Gastrocnemius medialis (tissue), 4 donors: ENCODE measurements at places on chromosomes 3 and 15.

GRCh38 chr3:177320765-177321247 lies 123.5 kb upstream of the TBL1XR1 start:
- DNase-seq, result no peak

GRCh38 chr3:10764259-10765051 lies 51.6 kb upstream of the SLC6A11 start:
- DNase-seq, result no peak

DNA sequence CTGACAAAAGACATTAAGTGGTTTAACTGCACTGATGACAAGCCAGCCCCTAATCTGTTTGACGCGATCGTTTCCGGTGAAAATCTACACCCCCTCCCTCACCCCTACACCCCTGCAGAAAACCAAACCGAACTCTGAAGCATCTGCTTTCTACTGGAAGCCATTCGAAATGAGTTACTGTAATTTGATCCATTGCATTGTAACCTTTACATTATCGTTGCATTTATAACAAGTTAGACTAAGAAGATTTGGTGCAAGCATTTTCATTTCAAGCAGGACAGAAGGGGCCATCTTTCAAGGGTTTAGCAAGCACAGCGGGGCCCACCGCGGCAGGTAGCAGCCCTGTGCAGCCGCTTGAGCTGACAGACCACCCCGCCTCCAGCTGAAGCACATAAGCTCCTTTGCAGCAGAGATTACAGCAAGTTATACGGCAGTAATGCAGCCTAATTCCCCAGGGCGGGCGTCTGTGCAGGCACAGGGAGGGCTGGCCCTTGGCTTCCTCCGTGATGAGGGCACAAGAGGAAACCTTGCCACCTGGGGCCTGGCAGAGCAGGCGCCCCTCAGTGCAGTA lies 79.3 kb downstream of the CHSY1 start:
- DNase-seq, result no peak

GRCh38 chr15:80456517-80457492 lies 52.6 kb downstream of the ARNT2 start:
- DNase-seq, result no peak

- DNase-seq, result no peak
These were observed 17.2 kb upstream of the PRICKLE2 start for GRCh38 chr3:64242435-64242834.

DNA sequence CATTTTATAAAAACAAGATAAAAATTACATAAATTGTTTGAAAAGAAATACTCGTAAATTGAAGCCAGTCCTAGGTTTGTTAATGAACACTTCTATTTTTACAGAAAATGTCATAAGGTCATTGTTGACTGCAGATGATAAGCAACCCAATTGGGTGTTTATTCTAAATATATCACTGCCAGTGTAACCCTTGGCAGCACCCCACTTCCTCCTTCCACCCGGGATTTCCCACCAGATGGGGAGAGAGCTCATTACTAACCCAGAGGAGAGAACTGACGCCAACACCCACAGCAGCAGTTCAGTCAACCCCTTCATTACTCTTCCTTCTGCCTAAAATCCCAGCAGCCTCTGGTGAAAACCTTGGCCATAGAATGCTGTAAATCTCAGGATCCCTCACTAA lies 307.6 kb downstream of the GAP43 start:
- DNase-seq, result no peak

DNA sequence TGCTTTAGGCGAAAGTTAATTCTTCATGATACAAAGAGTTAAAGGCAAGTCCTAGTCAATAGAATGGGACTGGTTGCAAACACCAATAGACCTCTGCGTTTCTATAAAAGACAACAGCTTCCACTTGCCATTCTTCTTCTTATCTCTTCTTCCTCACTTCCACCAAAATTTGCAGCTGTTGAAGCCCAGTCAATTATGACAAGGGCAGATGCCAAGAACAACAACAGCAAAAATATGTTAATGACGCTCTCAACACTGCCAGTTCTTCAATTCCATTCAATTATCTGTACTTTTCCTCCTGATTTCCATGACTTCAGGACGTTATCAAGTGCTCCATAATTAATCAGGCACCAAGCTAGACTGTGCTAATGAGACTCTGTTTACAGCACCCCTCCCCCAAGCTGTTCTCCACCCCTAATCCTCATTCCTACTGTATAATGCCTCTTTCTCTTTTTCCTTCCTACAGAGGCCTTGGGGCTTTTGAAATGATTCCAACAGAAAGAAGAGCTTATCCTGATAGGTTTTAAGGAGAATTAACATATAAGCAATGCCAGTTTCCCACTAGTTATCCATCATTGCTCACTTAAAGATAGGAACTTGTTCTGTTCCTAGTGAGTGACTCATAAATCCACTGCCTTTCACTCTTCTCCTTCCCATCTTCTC lies 1160.5 kb downstream of the IGSF11 start:
- no peak for DNase-seq

- no peak for DNase-seq
These were observed 249.8 kb upstream of the ZNF717 start for GRCh38 chr3:76035117-76035516.

- no peak for DNase-seq
These were observed 56.2 kb downstream of the ARHGEF26 start for GRCh38 chr3:154177406-154177805.

DNA sequence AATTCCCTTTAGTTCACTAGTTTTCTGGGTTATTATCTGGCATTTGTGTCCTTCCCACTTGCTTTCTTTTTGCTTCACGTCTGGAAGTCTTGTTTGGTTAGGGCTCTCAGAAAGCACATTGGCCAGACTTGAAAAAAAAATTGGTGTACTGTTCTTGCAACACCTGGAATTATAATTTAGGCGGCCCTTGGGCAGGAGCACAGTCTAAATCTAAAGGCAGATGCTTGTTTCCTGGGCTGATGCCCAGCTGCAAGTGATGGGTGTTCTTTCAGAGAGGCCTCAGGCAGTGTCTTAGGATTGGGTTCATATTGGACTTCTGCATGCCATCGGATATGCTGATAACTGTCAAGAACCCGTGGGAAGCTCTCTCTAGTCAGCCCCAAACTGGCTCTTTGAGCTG lies 521.5 kb downstream of the PDCD6IP start:
- DNase-seq, result no peak

DNA sequence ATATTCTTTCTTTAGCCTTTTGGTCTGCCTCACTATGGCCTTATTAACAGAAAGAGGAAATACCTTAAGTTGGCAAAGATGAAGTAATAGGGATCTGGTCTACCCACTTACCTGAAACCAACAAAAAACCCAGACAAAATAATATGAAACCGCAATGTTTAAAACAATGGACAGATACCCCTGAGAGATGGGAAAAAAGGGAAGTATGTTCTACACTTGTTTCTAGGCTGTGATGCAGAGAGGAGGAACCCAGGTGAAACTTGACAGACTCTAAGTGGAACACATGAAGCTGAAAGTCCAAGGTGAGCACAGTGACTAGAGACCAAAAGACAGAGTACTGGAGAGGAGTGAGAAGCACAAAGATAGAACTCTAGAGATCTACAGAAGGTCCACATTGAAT lies 78.4 kb downstream of the NR2E3 start:
- no peak for DNase-seq

GRCh38 chr3:69961706-69962439 lies 37.7 kb upstream of the SAMMSON start:
- DNase-seq, result no peak

DNA sequence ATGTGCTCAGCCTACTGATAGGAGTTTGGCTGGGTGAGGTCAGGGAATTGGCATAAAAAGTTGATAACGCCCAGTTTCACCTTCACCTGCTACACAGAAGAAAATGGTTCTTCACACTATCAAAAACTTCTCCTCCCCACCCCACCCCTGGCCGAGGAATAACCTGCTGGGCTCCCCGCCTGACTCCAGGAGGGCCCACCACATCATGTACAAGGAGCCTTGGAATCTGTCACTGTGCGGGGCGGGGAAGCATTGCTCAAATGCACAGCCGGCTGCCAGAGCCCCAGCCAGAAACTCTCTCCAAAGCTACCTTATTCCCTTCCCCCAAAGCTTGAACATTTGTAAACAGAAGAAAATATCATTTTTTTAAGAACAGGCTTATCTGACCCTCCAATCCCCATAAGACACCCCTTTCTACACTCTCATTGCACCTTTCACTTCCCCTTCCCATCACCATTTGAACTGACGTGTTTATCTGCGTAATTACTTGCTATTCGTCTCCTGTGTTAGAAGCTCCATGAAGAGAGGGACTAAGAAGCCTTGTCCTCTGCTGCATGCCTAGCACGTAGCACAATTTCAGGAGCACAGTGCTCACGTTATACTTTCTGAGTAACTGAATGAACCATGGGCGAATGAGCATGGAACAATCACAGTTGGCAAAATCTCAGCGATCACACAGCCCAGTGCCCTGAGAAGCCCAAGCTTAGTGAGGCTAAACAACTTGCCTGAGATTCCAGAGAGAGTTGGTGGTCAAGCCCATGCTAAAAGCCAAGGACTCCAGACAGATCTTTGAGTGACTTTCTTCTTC lies 82.9 kb downstream of the HES1 start:
- no peak for DNase-seq

GRCh38 chr3:15520804-15521572 lies 518 bp downstream of the COLQ start:
- DNase-seq, result no peak

DNA sequence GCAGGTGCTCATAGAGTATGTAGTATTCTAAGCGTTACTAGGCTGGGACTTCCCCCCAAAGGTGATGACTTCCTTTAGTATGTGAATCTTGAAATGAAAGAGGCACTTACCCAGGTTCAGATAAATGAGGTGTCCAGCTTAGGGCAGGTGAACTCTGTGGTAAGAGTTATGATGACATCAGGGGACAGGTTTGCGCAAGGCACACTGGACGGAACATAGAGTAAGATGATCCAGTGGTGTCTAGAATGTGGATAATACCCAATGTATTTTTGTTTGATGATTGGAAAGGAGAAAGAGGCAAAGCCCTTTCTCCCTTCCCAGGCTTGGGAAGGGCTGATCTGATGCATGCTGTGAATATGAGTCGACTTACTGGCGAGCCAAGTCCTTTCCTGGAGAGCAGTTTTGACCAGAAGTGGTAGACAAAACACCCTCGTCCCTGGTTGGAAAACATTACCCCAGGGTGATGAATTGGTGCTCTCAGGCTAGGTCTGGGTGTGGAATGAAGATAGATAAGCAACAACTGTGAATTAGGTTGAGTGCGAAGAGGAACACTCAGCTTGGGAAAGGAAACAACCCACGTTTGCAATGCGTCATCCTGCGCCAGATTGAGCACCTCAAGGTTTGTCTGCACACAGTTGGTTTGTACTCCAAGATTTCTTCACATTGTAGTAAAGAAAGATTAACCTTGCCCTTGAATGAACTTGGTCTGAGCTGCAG lies 124.2 kb downstream of the GHSR start:
- DNase-seq, result peak; percentile 78

GRCh38 chr15:71679793-71680353 lies 130.5 kb upstream of the NR2E3 start:
- no peak for DNase-seq

- DNase-seq, result no peak
These were observed at the start of gene TMOD2 for GRCh38 chr15:51750792-51751696. Gene TMOD2, plus strand, starts transcription at chr15:51751597. Its CDS starts 14,845 bp downstream, at chr15:51766442.

DNA sequence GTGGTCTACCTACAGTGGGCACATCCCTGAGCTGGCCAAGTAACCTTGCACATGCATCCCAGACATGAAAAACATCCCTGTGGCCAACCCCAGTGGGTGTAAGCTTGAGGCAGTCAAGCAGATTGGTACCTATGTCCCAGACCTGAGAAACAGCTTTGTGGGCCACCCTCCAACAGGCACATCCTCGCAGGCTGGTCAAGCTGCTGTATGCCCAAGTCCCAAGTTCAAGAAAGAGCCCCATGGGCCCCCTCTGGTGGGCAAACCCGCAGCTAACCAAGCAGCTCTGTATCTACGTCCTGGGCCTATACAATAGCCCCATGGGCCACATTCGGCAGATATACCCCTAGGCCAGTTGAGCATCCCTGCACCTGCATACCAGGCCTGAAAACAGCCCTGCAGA lies 186.3 kb upstream of the GPR149 start:
- no peak for DNase-seq

- no peak for DNase-seq
These were observed 43.5 kb downstream of the FGD5 start for GRCh38 chr3:14862303-14862660.

DNA sequence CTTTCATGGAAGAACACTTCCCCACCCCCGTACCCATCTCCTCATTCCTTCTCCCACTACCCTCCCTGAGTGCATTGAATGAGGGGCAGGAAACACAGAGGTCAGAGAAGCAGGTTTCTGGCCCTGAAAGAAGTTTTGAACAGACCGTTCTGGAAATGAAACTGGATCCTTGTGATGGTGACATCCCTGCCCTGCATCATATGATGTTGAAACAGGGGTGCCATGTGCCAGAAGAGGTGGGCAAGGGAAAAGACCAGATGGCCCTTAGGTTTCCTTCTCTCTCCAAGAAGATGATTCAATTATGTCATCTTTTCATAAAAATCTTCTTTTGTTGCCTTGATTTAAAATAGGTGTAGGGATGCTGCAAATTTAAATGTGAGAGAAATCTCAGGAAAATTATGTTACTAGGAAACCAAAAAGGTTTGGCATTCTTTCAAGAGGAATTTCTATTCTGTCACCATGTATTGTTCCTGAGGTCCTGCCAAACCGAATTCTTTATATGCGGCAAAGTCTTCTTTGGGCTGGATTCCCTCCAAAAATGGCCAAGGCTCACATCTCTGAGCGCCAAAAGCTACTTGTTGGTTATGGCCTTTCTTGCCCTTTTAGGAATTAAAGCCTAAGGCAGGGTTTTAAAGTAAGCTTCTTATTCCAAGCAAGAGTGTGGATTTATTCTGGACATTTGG lies 19.9 kb upstream of the TNFAIP8L3 start:
- DNase-seq, result no peak

DNA sequence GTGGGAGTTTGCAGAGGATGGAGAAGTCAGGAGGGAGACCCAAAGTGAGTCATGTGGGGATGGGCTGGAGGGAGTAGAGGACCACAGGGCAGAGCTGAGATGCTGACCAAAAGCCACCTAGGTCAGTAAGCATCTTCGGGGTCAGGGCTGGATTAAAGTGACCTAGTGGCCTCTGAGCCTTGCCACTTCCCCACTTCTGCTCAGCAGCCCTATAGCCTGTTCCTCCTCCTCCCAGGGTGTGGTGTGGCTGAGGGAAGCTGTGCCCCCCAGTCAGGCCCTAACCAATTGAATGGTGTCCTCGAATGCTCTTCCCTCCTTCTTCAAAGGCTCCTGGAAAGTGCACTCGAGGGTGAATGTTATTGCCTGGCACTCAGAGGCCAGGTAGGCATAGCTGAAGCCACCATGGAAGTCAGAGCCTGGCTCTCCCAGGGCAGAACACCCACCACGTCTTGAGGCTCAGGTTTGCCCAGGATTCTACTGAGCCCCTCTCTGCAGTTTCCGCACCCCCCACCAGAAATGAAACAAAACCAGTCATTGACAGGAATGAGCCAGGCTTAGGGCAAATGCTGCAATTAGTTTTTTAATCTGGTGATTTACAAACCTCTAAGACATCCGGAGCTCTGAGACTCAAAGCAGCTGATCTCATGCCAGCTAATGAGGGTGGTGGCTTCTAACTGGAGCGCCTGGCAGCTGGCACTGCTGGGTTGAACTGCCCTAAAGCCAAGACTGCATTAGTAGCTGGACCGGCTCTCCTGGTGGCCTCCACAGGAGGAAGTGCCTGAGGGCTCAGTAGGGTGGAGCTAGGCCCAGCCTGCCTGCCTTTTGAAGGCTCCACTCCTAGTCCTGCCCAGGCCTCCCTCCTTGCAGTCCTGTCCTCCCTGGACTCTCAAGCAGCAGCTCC lies 26.0 kb upstream of the VIPR1 start:
- no peak for DNase-seq

- no peak for DNase-seq
These were observed 82.3 kb downstream of the AAGAB start for GRCh38 chr15:67172172-67172571.
